ENCODE measurements at places on chromosomes 2 and 18.

DNA sequence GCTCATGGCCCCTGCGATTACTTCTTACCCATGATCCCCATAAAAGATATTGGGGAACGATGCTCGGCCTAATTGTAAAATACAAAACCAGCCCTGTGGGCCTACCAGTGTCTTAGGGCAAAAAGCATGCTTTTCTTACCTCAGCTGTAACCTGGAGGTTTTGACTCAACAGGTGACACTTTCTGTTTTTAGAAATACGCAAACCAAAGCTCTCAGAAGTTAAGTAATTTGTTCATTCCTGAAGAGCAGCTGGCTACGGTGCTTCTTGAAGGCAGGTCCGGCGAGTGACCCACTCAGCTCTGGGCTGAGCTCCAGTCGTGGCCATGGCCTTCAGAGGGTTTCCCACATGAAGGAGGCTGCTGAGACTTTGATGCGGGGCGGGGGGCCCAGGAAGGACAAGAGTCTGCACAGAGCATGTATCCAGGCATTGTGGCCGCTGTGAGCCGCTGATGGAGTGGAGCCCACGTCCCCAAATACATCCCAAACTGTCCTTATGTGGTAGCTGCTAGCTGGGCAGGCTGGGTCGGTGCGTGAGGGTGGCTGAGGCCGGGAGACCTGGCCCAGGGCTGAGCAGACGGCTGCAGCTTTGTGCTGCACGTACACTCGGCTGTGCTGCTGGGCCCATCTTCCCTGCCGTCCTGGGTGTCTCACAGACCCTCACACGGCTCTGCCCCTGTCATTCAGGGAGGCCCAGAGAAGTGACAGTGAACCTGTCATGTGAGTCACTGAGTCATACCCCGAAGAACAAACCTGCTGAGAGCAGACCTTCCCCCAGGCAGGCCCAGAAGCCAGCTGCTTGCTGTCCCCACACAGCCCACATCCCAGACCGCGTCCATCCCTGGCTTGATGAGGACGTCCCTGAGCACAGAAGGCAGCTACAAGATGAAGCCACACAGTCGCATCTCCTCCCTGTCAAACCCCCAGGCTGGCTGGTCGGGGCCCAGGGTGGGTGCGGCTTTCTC lies 34.1 kb downstream of the ITGB1BP1 start:
- DNase-seq = no peak

- no peak for DNase-seq
Observed at GRCh38 chr2:2866459-2866858, 511.2 kb downstream of the EIPR1 start.

- peak; percentile 48 for DNase-seq
Observed at GRCh38 chr2:9097239-9097638, 93.8 kb upstream of the MBOAT2 start.

DNA sequence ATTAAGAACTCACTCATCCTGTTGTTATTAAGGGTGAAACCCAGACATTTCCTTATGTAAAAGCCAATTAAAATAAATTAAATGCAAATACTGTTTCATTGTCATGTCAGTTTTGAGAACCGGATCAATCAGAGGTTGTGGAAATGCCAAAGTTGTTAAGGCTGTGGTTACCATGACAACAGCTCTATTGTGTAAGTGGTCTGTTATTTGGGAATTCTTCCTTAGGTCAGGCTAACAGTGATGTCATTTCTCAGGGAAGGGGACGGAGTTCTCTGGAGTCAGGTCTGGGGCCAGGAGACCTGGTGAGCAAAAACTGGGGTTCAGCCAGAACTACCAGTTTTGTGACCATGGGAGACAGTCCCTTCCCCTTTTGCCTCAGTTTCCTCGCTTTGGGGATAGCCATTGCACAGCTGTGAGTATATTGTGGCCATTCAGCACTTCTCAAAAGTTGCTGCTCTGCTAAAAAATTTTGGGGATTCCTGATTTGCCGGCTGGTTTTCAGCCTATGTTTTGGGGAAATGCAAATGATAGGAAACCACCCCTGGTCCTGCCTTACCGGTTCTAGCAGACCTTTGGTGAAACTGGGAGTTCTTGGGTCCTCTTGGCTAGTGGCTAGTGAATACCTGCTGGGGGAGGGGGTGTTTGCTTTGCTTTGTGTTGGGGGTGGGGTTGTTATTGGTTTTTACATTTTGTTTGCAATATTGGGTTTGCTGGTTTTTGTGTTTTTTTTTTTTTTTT lies 21.6 kb downstream of the HPCAL1 start:
- DNase-seq = peak; percentile 33

- DNase-seq = no peak
Observed at GRCh38 chr2:28442328-28442727, 49.7 kb downstream of the FOSL2 start.
